Naive B cell (primary cell): ENCODE measurements at places on chromosomes 7 and 10.

DNA sequence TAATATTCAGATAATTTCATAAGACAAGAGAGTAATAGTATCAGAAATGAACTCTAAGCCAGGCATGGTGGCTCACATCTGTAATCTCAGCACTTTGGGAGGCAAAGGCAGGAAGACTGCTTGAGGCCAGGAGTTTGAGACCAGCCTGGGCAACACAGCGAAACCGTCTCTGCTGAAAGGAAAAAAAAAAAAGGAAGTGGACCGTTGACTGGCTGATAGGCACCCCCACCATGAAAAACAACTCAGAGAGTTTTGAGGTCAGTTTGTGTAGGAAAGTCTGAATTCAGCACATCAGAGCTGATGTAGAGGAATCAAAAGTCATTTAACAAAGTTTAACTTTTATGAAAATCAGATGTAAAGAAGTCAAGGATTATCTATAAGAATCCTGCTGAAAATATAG is 63.2 kb upstream of the AMPH start:
- no peak overlapping the region for H3K27ac ChIP-seq
- H3K4me1 ChIP-seq, result no peaks in the 10 kb centered on the region
- H3K36me3 ChIP-seq, result no peaks in the 10 kb centered on the region
- H3K4me3 ChIP-seq, result no peak overlapping the region

- H3K4me1 ChIP-seq, result peaks cover 7% of the 10 kb centered on the region
- no peaks in the 10 kb centered on the region for H3K36me3 ChIP-seq
- peaks cover 76% of the 10 kb centered on the region for H3K27me3 ChIP-seq
- no peak overlapping the region for H3K27ac ChIP-seq
- DNase-seq, result no peak
- no peak overlapping the region for H3K4me3 ChIP-seq
Measured at GRCh38 chr7:156918635-156919034, 25.7 kb upstream of the LMBR1 start.

DNA sequence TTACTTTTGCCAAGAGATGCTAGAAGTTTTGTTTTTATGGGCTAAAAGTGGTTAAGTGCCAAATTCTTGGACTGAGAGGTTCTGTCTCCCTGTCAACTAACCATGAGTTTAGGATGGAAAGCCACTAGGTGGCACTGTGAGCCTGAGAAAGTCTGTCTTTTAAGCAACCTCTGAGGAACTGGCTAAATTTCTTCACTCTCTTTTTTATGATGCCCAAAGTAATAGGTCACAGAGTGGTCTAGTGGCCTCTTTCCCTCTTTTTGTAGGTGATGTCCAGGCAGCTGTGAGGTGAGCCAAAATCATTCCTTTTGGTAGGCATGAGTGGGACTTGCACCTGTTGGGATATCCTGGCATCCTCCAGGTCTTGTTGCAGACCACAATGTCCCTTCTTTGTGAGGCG is 56.8 kb downstream of the SND1 start:
- H3K4me1 ChIP-seq, result no peaks in the 10 kb centered on the region
- peaks cover 43% of the 10 kb centered on the region for H3K36me3 ChIP-seq
- H3K27ac ChIP-seq, result peak overlapping the region; percentile 66
- H3K27me3 ChIP-seq, result no peaks in the 10 kb centered on the region
- peak; percentile 63 for DNase-seq
- no peak overlapping the region for H3K4me3 ChIP-seq

GRCh38 chr10:112958275-112958995 is 8.4 kb downstream of the TCF7L2 start:
- peaks cover 69% of the 10 kb centered on the region for H3K27me3 ChIP-seq
- H3K27ac ChIP-seq, result no peak overlapping the region
- no peaks in the 10 kb centered on the region for H3K36me3 ChIP-seq

DNA sequence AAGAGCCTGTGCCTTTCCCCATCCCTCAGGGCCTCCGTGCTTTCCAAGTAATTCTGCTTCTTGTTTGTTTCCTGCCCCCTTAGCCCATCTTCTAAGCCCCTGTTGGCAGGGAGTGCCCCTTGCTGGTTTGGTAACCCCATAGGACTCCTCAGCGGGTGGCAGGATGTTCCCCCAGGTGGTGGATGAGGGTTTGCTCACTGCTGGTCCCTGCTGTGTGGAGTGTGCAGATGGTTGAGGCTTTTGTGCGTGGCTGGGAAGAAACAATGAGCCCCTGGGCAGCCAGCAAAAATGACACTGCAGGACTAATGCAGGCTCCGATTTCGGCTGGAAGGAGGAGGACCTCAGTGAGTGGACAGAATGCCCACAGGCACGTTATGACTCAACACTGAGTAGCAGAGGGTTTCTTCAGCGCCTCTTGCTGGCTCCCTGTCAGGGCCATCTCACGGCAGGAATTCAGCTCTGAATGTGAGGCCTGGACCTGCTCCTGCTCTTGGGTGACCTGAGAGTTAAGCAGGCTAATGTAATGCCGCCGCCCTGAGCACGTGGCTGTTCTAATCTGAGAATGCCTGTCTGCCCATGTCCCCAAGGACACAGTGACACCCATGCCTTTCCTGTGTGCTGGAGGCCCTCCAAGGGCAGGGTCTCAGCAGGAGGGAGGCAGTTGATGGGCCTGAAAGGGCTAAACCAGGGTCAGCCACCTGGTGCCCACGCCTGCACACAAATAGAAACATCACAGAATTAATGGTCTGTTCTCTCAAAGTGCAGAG is 16.6 kb downstream of the BAG3 start:
- no peak for DNase-seq
- H3K27ac ChIP-seq, result peak overlapping the region; percentile 56
- H3K36me3 ChIP-seq, result peaks cover 1% of the 10 kb centered on the region
- peaks cover 6% of the 10 kb centered on the region for H3K27me3 ChIP-seq
- H3K4me1 ChIP-seq, result no peaks in the 10 kb centered on the region

GRCh38 chr10:72080042-72080975 is 8.0 kb downstream of the SPOCK2 start:
- H3K36me3 ChIP-seq, result no peaks in the 10 kb centered on the region
- H3K27me3 ChIP-seq, result no peaks in the 10 kb centered on the region
- peak overlapping the region; percentile 99 for H3K27ac ChIP-seq
- no peak for DNase-seq

DNA sequence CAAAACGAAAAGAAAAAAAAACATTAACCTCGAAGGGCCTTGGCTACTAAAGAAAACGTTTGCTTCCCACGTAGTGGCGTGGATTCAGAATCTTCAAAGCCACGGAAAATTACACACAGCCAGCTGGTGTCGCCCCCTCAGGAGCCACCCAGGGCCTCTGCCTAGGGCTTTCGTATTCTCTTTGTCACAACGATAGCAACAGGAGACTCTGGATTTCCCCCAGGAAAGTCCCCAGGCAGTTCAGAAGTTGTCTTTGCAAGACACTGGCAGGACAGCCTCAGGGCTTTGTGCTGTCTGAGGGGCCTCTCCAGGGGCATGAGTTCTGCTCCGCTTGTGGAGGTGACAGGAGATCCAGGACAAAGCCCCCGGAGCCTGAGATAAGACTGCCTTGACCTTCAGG is 150.2 kb upstream of the INSYN2A start:
- H3K27me3 ChIP-seq, result no peaks in the 10 kb centered on the region
- no peak overlapping the region for H3K27ac ChIP-seq
- H3K36me3 ChIP-seq, result no peaks in the 10 kb centered on the region

GRCh38 chr7:2017914-2018568 is 214.7 kb downstream of the MAD1L1 start:
- H3K4me3 ChIP-seq, result no peak overlapping the region
- H3K4me1 ChIP-seq, result peaks cover 39% of the 10 kb centered on the region
- peaks cover 6% of the 10 kb centered on the region for H3K36me3 ChIP-seq
- DNase-seq, result no peak
- H3K27ac ChIP-seq, result peak overlapping the region; percentile 82

- H3K4me3 ChIP-seq, result no peak overlapping the region
- no peak overlapping the region for H3K27ac ChIP-seq
- no peaks in the 10 kb centered on the region for H3K36me3 ChIP-seq
- peaks cover 10% of the 10 kb centered on the region for H3K27me3 ChIP-seq
- DNase-seq, result no peak
Measured at GRCh38 chr7:50939021-50939420, 156.3 kb upstream of the GRB10 start.

- no peak for DNase-seq
- peaks cover 11% of the 10 kb centered on the region for H3K27me3 ChIP-seq
- H3K4me1 ChIP-seq, result no peaks in the 10 kb centered on the region
- H3K36me3 ChIP-seq, result no peaks in the 10 kb centered on the region
- H3K27ac ChIP-seq, result no peak overlapping the region
- H3K4me3 ChIP-seq, result no peak overlapping the region
Measured at GRCh38 chr7:132415259-132415658, 161.0 kb downstream of the PLXNA4 start.

DNA sequence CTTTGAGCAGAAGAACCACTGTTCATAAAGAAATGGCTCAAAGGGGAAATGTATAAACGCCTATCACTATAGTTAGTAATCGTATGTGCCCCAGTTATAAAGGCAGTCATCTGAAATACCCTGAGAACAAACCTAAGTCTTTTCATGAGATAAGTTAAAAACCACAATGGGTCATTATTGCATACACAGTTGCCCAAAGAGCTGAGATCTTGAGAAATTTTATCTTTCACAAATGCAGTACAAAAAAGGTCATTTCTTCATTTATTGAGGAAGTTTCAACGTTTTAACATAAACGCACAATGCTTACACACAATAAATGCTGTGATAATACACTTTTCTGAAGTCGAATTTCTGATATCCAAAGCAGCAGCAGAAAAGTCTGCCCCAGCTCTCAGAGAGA is 114.4 kb downstream of the MICU1 start:
- no peak overlapping the region for H3K27ac ChIP-seq
- no peak overlapping the region for H3K4me3 ChIP-seq
- H3K27me3 ChIP-seq, result no peaks in the 10 kb centered on the region
- peaks cover 24% of the 10 kb centered on the region for H3K36me3 ChIP-seq

DNA sequence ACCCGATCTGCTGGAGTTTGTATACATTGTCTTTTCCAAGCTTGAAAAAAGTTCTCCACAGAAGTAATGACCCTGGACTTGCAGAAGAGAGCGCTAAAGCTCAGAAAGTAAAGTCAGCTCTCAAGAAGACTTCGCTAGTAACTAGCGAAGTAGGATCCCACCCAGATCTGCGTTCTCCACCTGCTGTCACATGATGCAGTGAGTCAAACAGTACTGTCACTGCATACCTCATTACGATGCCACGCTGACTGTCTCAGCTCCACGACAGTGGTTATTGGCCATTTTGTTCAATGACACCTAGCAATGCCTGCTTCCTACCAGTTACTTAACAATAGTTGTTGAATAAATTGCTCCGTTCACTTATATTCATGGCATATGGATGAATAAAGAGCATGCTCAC is 29.7 kb upstream of the SEC61G start:
- H3K4me1 ChIP-seq, result no peaks in the 10 kb centered on the region
- H3K27me3 ChIP-seq, result peaks cover 76% of the 10 kb centered on the region
- no peak overlapping the region for H3K4me3 ChIP-seq
- H3K27ac ChIP-seq, result no peak overlapping the region
- H3K36me3 ChIP-seq, result no peaks in the 10 kb centered on the region

- H3K36me3 ChIP-seq, result no peaks in the 10 kb centered on the region
- H3K27me3 ChIP-seq, result no peaks in the 10 kb centered on the region
- H3K27ac ChIP-seq, result no peak overlapping the region
- H3K4me1 ChIP-seq, result peaks cover 60% of the 10 kb centered on the region
- H3K4me3 ChIP-seq, result peak overlapping the region; percentile 36
Measured at GRCh38 chr10:91190876-91191583, 29.4 kb upstream of the PCGF5 start.

DNA sequence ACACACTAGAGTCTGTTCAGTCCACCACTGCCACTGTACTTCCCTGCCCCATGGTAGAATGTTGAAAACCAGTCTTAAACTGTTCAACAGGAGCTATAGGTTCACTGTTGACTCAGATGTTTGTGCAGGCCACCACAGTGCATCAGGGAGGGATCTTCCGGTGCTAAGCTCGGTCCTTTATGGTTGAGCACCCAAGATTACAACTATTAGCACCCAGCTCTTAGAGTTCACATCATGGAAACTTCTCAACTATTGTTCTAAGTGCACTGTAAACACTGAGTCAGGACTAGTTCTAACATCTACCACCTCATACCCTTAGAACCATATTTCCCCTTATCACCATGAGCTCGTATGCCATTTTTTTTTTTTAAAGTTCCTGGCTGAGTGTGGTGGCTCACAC is 97.1 kb upstream of the MXI1 start:
- H3K4me1 ChIP-seq, result peaks cover 11% of the 10 kb centered on the region
- H3K4me3 ChIP-seq, result no peak overlapping the region
- DNase-seq, result no peak
- H3K27me3 ChIP-seq, result no peaks in the 10 kb centered on the region
- H3K27ac ChIP-seq, result no peak overlapping the region
- H3K36me3 ChIP-seq, result peaks cover 27% of the 10 kb centered on the region

- peaks cover 26% of the 10 kb centered on the region for H3K4me1 ChIP-seq
- no peaks in the 10 kb centered on the region for H3K27me3 ChIP-seq
- H3K4me3 ChIP-seq, result peak overlapping the region; percentile 82
- peaks cover 11% of the 10 kb centered on the region for H3K36me3 ChIP-seq
Measured at GRCh38 chr10:119132521-119133345, 28.8 kb downstream of the DENND10 start.

DNA sequence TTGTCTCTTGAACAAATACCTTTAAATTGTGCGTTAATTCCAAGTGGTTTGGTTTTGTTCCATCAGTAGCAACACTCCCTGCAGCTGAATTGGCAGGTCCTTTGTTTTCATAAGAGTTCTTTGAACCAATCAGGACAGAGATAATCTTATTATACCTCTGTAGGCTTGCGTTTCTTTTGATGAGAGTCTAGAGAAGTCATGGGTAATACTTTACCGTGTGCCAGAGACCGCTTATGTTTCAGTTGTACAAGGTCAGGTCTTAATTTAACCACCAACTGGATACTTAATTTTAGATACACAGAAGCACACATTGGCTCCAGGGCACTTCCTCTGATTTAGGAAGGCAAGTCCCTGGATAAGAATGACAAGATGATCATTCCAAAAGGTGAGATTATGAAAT is at the start of gene ASB15:
ASB15 (plus strand) TSS at position 292 of the 400 bp plus-strand sequence. CDS start 12,682 bp downstream, outside the sequence.
- H3K27ac ChIP-seq, result no peak within 1 kb of the TSS
- no peak within 1 kb of the TSS for H3K4me3 ChIP-seq
- H3K4me1 ChIP-seq, result no peaks in the 10 kb centered on the region
- DNase-seq, result no peak

DNA sequence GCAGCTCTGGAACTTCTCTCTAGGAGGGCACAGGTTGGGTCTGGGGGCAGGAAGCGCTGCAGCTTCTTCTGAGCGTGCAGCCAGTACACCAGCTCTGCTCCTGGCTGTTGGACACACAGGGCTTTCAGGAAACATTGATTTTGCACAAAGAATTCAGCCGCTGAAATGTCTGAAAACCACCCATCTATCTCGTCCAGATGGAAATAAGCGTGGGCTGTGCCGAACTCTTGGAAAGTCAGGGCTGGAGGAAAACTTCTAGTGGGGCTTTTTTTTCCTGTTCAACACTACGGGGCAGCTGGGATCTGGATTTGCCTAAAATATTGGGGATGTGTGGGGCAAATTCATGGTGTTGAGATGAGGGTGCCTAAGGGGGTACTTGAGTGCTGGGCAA is 31.2 kb downstream of the PALD1 start:
- H3K27ac ChIP-seq, result no peak overlapping the region
- no peak overlapping the region for H3K4me3 ChIP-seq
- H3K4me1 ChIP-seq, result peaks cover 47% of the 10 kb centered on the region
- H3K27me3 ChIP-seq, result no peaks in the 10 kb centered on the region

- no peaks in the 10 kb centered on the region for H3K27me3 ChIP-seq
- no peak overlapping the region for H3K4me3 ChIP-seq
- no peak for DNase-seq
- no peak overlapping the region for H3K27ac ChIP-seq
- H3K36me3 ChIP-seq, result no peaks in the 10 kb centered on the region
Measured at GRCh38 chr7:47345857-47346298, 236.0 kb downstream of the TNS3 start.
